Stimulated activated CD4-positive, alpha-beta T cell treated with anti-CD3 and anti-CD28 coated beads, TNF-alpha, amount 100 ng/mL, for 4 hours (primary cell): ENCODE measurements at places on chromosomes 2 and 18.

DNA sequence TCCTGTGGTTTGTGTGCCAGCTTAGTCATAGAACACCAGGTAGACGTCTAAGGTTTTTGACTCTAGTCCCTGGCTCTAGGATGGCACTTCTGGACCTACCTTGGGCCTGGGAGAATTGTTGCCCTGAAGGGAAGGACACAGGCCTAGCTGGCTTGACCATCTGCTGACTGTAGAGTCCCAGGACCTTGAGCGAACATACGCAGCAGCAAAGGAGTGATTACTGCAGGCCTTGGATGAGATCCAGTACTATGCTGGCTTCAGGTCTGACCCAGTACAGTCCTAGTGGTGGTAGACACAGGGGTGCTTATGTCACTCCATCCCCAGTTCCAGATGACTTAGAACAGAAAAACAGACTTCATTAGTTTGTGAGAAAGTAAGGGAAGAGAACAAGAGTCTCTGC lies 37.7 kb downstream of the ST8SIA3 start:
- DNase-seq, result no peak

DNA sequence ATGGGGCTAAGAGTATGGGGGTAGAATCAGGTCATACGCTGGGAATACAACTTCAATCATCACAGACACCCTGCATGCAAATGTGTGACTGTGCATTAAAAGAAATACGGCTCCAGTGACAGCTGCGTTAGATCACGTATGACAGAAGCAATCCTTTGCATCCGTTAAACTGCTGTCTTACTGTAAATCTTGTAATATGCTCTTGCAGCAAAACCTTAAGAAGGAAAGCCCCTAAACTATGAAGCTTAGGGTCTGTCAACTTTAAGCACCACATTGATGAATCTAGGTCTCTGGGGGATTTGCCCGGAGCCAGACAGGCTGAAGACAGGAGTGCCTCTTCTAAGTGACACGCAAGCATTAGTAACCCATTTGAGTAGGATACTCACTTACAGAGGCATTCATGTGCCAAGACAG lies 84.7 kb upstream of the EML6 start:
- no peak for DNase-seq

GRCh38 chr18:2223849-2224248 lies 347.5 kb downstream of the METTL4 start:
- no peak for DNase-seq

- DNase-seq, result no peak
These were observed 128.7 kb upstream of the CCDC68 start for GRCh38 chr18:55088000-55088401.

DNA sequence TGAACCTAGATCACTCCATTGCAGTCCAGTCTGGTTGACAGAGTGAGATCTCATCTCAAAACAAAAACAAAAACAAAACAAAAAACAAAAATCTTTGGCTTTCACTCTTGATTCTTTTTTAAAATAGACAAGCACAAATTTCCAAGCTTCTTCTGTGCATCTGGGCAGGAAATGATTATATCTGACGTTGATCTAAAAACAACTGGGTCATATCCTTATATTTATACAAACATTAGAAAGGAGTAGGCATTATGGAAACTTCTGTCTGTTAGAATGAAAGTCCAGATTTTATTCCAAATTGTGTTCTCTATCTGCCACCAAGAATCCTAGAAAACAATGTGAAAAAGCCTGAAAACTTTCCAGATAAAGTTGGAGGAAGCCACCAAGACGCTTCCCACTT lies 26.2 kb upstream of the PMAIP1 start:
- DNase-seq, result no peak

DNA sequence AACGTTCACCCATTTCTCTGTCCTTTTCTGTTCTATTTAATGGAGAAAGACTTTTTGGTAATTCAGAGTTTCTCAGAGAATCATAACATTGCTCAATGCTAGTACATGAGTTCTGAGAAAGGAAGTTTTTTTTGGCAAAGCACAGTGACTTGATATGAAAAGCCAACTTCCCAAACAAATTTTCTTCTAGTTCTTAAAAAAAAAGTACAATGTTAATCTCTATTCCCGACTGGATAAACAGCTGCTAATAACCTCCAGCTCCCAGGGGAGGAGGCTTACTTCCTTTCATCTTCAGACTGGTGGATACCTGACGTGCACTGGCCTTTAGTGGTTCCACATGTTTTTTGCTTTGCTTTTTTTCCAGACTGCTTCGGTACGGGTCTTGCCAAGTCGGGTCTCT lies 284.6 kb upstream of the CCDC68 start:
- no peak for DNase-seq

DNA sequence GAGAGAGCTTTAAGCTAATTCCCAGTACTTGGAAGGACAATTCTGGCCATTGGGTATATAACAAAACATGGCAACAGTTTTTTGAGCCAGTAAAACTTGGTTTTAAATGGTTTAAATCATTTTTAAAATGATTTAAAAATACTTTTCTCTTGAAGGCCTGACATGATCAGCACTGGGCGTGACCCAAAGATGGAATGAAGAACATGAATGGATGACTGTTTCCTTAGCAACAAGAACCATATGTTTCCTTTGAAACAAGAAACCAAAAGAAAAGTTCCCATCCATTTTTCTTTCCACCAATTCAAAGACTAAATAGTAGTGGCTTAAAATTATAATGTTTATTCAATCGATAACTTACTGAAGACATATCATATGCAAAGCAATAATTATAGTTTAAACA lies 348.3 kb upstream of the FIGN start:
- DNase-seq, result no peak

- no peak for DNase-seq
These were observed 70.6 kb downstream of the SLC4A3 start for GRCh38 chr2:219697811-219698747.

DNA sequence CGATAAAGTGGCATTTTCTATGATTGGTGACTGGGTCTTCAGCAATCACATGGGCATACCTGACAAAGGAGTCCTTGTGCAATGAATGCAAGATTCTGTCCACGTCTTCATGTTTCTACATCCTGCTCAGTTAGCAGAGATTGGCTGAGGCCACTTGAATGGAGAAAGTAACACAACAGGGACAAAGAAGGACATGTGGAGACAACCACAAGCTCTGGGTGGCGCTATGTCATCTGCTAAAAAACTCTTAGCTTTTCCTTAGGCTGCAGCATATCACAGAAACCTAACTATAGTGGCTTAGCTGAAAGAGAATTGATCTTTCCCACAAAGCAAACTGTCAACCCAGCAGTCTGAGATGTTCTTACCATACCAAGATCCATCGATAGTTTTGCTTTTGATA lies 1109.7 kb downstream of the SOCS6 start:
- DNase-seq, result no peak

- no peak for DNase-seq
These were observed 413.6 kb downstream of the THSD7B start for GRCh38 chr2:137178951-137179377.

GRCh38 chr2:33411765-33412164 lies 64.7 kb upstream of the RASGRP3 start:
- no peak for DNase-seq

DNA sequence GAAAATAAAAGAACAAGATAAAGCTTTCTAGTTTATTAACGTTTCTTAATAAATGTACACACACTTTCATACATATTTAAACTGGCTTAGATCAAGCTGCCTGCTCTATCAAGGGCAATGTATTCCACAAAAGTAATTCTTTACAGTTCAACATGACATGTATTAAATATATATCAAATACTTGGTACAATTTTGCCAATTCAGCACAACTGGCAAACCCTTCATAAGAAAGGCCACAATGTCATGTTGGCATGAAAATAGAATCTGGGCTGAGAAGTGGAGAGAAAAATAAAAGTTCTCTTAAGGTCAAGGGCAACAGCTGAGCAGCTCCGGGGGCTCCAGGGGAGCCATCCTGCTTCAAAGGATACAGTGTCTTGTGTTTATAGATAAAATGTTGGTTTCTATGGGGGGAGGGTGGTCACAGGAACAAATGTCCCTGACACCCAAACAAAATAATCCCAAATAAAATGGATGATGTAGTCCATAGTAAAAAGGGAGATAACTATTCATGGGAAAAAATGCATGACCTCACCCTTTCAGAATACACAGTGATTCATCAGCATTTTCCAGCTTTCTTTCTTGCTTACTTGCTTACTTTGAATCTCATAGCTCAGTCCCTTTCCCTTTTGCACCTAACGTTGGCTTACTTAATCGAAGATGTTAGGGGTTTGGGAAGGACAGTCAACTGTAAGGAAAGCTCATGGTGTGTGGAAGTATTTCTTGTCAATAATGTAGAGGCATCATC lies 494.9 kb downstream of the NYAP2 start:
- no peak for DNase-seq

GRCh38 chr2:234588054-234588430 lies 91.2 kb upstream of the ARL4C start:
- DNase-seq, result no peak

GRCh38 chr2:118591223-118591622 lies 256.2 kb downstream of the EN1 start:
- no peak for DNase-seq

DNA sequence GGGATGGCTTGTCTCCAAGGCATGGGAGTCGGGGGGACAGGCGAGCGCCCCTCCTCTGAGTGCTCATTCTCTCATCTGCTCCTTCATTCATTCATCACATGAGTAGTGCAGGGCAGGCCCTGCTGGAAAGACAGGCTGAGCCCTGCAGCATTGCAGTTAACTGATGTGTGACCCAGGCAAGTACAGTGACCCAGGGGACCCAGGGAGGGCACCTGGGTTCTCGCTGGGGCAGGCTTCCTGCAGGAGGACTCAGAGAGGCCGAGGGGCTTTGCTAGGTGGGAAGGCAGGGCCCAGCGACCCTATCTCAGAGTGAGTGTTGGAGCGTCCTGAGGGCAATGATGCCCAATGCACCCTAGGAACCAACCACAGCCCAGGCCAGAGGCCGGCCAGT lies 30.6 kb downstream of the HJURP start:
- DNase-seq, result no peak

DNA sequence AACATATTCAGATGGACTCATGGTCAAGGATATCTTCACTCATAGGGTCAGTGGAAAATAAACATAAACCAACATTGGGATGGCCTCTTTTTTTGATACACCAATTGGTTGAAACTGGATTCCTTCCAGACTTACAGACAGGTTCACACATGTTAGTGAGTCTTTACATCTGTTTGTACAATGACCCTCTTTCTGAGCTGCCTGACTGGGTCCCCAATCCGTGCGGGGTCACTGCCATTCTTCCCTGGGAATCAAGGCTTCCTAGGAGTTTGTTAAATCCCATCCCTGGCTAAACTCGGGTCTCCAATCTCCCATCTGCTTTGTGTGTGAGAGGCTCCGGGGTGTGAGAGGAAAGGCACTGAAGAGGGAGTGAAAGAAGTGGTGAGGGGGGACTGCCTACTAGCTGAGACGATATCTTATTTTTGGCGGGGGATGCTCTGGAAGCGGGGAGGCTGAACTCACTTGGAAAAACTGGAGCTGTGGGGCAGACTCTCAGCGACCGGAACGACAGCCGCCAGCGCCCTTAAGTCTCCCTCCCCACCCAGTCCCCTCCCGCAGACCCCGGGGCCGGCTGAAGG lies 487 bp downstream of the STARD6 start:
- no peak for DNase-seq

DNA sequence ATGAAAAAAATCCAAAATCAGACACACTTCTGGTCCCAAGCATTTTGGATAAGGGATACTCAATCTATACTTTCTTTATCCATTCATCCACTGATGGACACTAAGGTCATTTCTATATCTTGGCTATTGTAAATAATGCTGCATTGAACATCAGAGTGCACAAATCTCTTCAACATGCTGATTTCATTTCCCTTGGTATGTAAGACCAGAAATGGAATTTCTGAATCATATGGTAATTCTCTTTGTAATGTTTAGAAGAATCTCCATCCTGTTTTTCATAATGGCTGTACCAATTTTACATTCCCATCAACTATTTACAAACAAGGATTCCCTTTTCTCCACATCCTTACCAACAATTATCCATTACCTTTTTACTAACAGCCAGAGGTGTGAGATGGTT lies 33.7 kb upstream of the MCM6 start:
- no peak for DNase-seq

- no peak for DNase-seq
These were observed 188.9 kb downstream of the TTC32 start for GRCh38 chr2:19712850-19713249.

- DNase-seq, result no peak
These were observed 80.0 kb downstream of the COPS8 start for GRCh38 chr2:237165405-237166276.

GRCh38 chr18:56235071-56235470 lies 403.3 kb downstream of the TXNL1 start:
- no peak for DNase-seq

GRCh38 chr2:167955264-167955906 lies 292.0 kb downstream of the STK39 start:
- DNase-seq, result no peak

DNA sequence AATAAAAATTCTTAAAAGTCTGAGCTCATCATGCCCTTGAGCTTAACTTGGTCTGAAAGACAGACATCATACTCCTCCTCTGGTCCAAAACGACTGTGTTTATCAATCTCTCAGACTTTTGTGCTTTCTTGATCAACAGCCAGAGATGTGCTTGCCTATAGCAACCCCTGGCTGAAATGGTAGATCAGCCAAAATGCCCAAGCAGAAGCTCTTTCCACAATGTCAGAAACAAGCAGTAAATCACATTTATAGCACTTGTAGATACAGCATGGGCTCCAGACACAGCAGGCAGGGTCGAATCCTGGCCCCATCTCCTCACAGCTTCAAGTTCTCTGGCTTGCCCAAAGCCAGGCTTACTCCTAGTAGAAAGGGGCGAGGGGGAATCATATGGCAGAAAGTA lies 110.4 kb upstream of the FOSL2 start:
- DNase-seq, result no peak

DNA sequence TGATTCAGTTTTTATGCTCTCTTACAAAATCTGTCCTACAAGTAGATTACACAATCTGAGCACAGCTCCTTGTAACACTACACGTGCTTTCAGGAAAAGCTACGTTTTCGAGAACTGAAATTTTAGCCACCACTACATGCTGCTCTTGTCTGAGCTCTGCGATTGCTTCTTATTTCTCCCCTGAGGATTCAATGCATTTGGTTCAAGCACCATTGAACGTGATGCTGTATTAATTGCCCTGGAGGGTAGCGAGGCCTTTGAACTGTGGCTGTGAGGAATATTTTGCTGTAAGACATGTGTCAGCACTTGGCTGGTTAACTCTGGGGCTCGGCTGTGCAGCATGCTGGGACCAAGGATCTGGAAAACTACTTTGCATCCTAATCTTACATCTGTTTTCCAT lies 405.8 kb downstream of the EPHA4 start:
- no peak for DNase-seq

DNA sequence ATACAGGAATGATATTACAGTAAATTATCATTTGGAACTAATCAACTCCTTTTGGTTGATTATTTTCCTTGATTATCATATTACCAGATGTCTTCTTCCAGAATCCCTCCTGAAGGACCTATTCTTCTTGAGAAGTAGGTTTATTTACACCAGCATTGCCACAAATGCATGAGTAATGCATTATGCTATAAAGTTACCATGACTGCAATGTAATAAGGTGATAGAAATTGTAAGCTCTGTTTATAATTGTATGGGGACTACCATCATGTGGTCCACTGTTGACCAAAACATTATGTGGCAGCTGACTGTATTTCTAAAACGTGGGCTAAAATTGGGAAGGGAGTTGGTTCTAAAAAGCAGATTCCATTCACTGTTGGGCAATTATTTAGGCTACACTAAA lies 602.2 kb downstream of the NYAP2 start:
- no peak for DNase-seq
